GM04503 (cell line): ENCODE measurements at places on chromosomes 2 and 18.

DNA sequence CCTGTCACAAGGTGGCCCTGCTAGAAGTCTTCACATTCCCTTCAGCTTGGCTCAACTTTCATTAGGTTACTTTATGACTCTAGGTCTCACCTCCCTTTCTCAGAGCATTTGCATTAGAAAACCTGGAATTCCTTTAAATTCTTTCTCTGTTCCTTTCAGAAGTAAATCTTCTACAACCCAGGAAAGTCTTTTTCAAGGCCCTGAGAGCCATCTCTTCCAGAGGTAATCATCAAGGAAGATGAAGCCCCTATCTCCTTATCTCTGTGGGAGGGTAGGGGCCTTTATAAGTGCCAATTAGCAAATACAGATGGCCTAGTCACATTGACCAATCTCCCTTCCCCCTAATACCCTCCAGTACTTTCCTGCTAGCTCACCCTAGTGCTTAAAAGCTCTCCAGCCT, 848.0 kb upstream of the FAM98A start:
- no peak for DNase-seq

- DNase-seq, result no peak
Measured at GRCh38 chr2:64982311-64982857, 6.8 kb upstream of the SLC1A4 start.

GRCh38 chr2:125455110-125455509, 1200.8 kb upstream of the GYPC start:
- no peak for DNase-seq

DNA sequence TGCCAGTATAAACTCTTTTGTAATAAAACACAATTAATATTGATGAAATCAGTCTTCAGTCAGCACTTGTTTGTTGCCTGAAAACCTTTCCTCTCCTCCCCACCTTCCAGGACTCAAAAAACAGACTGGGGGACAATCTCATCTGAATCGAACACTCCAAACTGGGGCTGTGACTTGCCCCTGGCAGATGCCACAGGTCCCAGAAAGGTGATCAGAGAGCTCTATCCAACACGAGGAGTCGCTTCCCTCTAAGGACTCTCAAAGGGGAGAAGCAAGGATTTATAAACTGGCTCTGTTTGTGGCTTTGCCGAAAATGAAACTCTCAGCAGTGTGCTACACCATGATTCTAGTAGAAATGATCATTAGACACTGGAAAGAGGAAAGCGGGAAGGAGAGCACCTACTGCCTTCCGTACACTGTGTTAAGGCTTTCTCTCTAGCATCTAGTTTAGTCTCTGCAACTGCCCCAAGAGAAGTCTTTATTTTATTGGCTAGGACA, 199.2 kb downstream of the TGIF1 start:
- no peak for DNase-seq

DNA sequence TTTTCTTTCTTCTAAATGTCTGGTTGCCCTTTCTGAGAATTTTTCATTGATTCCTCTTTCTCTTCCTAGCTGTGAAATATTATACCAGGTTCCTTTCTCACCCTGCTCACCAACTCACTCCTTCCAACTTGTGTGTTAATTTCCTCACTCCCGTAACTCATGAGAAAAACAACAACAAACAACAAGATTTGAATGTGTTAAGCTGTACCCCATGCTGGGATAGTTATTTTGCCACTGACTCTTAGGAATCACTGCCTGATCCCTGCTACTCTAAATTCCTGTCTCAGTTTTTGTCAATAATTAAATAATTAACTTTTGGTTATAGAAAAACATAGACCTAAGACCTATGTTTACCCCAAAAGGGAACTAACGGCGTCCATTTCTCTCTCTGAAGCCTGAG, 242.7 kb downstream of the DPP10 start:
- no peak for DNase-seq

DNA sequence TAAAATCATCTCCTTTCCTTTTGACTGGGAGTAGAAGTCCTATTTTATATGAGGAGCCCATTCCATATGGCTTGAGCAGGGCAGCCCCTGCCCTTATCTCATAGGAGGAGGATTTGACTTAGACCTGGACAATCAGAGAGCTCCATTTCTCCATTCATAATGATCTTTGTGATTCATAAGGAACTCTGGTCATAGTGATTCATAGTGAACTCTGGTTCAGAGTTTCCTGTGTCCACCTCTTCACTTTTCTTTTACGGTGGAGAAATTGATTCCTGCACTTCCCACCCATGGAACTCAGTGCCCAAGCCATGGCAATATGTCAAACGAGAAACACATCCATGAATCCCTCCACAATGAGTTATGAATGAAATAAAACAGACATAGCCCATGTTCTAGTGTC, 12.8 kb upstream of the MYO3B start:
- no peak for DNase-seq

DNA sequence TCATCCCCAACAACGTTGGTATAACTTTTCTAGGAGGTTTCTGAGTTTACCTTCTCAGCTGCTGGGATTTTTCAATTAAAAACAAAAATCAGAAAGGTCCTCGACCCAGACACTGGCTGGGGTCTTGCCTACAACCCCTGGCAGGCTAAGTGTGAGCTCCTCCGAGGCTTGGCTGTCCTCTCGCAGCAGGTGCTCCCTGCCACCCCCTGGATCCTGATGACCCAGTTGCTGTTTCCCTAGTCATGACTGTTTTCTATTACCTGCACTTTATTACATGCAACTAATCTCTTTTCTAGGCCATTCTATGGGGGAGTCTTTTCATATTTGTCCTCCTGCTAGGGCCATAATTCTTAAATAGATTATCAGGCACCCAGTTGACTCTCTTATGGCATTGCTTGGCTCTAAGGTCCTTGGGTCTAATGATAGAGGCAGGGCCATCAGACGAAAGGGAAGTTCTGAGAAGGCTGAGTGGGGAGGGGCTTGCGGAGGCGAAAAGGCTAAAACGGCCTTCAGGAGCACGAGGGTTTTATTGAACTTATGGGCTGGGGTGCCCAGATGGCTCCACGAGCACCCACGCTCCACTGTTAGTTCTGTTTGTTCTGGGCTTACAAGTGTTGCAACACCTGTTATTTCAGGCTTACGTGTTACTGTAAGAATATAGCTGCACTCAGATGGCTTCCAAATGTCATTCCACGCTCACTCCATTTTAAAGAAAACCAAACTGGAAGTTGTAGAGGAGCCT, 166.0 kb downstream of the NCK2 start:
- no peak for DNase-seq

DNA sequence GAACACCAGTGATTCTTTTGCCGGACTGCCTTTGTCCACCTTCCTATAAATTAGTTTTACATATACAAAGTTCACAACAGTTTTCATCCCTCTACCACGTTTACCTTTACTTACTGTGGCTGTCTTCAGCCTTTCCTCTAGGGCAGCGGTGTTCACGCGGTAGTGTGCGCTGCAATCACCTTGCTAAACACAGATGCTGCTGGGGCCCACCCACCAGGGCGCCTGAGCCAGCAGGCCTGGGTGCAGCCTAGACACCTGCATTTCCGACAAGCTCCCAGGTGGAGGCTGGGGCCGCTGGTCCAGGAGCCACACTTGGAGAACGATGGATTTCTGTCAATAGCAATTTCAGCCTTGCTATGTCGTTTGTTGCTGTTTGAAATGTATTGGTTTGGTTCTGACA, 83.1 kb downstream of the NDUFA10 start:
- no peak for DNase-seq

DNA sequence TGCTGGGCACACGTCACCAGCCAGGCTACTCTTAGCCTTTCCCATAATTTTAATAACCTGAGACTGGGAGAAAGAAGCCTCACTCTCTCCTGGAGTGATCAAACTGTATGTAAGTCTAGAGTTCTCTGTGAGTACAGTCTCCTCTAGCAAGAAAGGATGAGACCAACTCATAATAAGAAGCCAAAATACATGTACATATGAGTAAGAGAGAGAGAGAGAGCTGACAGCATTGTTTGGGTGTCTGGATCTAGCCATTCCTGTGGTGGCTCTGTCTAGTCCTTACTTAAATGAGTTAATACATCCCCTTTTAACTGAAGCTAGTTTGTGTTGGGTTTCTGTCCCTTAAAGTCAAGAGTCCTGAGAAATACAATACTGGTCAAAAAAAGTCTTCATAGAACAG, 26.0 kb upstream of the ANXA4 start:
- DNase-seq, result no peak

DNA sequence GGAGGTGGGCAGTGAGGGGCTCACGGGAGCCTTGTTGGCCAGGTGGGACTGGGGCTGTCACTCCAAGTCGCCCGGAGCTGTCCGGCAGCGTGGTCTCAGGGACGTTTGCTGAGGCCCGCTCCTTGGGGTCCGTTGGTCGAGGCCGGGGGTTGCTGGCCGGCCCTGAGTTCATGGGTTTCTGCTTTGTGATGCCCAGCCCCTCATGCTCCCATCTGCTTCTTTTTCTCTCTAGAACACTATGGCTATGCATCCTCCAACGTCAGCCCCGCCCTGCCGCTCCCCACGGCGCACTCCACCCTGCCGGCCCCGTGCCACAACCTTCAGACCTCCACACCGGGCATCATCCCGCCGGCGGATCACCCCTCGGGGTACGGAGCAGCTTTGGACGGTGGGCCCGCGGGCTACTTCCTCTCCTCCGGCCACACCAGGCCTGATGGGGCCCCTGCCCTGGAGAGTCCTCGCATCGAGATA, 14.5 kb downstream of the NFATC1 start:
- DNase-seq, result no peak

- no peak for DNase-seq
Measured at GRCh38 chr2:196961889-196962288, 35.4 kb upstream of the PGAP1 start.

DNA sequence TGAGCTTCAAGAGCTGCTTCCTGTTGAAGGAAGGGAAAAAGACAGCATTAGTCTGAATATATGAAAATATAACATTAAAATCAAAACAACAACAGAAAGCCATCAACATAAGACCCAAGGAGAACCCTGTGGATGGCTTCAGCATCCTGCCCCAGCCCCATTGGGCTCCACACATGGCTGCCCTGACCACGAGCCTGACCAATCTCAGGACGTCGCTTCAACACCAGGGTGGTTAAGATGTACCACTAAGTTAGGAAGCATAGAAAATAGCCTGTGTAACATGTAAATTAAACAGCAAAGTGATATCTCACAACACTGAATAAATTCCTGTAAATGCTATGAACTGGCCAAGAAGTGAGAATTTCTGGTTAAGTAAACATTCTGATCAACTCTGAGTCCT, 77.2 kb upstream of the CD226 start:
- no peak for DNase-seq

- no peak for DNase-seq
Measured at GRCh38 chr2:204129591-204130294, 193.2 kb downstream of the ICOS start.

GRCh38 chr2:203022751-203023150, 8.1 kb downstream of the NBEAL1 start:
- no peak for DNase-seq

DNA sequence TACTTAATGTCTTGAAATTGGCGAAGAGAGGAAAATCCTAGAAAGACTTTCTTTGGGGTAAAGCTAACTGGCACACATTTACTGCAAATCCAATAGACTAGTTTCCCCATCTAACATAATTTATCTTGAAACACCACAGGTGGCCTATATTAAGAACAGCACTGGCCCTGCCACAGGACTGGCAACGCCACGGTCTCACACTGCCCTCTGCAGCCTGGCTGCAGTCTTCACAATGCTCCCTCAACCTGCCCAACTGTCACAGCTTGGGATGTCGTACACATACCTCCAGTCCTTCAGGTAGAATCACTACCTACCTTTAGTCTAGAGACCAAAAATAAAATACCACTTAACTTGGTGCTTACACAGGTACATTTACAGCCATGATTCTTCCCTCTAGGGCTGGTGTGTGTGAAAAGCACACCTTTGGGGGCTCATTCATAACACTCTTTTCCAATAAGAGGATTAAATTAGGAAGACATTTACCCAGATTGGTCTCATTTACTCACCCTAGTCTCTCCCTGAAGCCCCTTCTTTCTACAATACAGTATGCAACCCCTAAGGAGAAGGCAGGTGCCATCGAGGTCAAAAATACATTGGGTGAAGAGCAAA, 222.2 kb downstream of the C1D start:
- no peak for DNase-seq

DNA sequence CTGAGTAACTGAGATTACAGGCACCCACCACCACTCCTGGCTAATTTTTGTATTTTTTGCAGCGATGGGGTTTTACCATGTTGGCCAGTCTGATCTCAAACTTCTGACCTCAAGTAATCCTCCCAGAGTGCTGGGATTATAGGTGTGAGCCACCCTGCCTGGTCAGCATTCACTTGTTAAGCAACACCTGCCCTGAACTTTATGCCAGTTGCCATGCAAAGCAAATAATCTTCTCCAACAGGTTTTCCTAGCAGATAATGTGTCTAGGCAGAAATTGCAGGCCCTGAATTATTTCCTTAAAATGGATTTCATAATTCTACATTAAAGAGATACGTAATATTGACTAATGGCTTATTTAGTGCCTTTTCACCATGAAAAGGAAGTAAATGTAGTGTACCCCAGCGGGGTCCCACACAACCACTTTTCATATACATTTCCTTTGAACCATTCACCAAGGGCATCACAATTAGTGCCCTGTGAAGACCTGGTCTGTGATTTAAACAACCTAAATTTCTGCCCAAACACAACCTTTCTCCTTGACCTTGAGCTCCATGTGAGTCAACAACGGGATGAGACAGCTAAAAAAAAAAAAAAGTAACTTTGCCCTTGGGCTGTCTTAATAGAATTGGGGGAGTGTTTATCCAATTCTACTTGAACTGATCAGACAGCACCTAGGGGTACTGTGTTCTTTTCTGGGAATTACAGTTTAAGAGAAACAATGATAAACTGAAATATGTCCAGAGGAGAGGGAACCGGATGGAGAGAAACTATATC, 41.6 kb downstream of the EEF1B2 start:
- no peak for DNase-seq

- no peak for DNase-seq
Measured at GRCh38 chr2:101125374-101125773, 25.8 kb downstream of the TBC1D8 start.

DNA sequence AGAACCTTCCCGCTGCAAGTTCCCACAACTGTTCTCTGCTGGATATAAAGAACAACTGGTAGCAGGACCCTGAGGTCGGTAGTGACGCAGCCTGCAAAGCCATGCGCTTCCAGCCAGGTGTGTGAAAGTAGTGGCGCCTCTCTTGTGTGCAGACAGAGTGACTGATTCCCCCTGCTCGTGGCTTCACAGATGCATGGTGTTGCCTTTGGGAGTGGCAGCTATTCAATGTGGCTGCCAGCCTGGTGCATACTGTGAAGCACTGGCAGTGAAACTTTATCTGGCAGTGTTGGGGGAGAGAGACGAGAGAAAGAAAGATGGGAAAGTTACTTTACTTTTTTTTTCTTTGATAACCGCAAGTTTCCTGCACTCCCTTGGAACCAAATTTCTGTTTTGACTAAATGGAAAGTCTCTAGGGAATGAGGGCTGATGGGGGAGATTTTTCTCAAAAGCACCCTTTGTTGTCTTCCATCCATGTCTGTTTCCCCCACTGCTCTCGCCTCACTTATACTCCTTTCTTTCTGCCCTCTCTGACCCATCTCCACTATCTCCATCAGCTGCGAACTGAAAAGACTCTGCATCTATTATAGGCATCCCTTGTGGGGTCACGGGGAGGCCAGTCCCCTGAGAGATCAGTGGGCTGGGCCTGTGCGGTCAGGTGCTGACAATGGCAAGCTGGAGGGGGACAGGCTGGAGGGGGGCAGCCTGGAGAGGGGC, 90.0 kb upstream of the TNP1 start:
- no peak for DNase-seq

GRCh38 chr2:236572482-236572881, 2.9 kb downstream of the ACKR3 start:
- no peak for DNase-seq

- DNase-seq, result no peak
Measured at GRCh38 chr2:173136599-173136998, 61.0 kb downstream of the MAP3K20 start.
